ENCODE measurements at places on chromosomes 7 and 10.

- no peak for DNase-seq
These were observed 1142.3 kb upstream of the CELF2 start for GRCh38 chr10:9875353-9875752.

- DNase-seq: no peak
These were observed 4.0 kb upstream of the AFAP1L2 start for GRCh38 chr10:114408112-114408967.

GRCh38 chr10:50216894-50217293 lies 34.4 kb downstream of the ASAH2 start:
- DNase-seq: no peak

DNA sequence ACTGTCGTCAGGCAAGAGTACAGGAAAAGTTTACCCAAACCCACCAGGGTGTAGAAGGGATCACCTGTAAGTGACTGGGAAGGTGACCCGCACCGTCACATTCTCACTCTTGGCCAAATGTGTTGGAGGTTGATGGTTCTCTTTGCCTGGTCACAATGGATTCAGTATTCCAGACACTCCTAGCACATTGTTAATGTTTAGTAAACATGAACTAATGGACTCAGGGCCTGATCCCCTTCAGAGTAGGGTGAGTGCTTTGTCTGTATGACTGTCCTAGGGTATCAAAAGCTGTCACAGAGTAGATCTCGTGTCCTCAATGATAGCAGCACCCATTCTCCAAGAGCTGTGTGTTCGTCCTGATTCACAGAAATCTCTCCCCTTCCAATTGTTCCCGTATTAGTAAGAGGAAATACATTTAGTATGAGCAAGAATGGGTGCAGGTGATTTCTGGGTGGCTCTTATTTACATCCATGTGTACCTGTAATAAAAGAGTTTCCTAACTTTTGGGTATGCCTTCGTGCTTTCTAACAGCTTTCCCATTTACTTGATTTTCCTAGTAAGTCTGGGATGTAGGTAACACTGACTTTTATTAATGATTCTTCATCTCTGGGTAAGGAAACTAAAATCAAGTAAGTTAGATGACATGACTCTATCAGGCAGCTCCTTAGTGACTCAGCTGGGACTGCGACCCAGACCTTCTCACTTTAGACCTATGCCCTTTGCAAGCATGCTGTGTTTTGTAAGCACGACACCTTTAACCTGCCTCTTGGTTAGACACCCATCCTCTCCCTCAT lies 4.7 kb downstream of the EEPD1 start:
- DNase-seq: no peak

DNA sequence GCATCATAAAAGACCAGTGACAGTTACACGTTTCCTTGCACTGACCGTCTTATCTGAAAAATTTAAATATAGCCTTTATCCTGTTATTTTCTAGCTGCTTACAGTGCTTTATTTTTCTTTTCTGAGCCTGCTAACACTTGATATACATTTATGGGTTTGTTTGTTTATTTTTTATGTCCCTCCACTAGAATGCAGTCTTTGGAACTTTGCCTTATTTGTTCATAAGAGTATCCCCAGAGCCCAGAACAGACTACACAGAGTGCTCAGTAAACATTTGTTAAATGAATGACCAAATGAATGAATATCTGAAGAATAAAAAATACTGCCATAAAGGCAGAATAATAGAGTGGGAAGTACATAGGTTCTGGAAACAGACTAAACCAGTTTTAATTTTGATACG lies 202.3 kb upstream of the LRRN3 start:
- DNase-seq: no peak

Measured in dorsolateral prefrontal cortex (tissue), 122 donors.